ENCODE measurements at places on chromosomes 4 and X. TPM values are rescaled to one million over a fixed set of nuclear protein-coding genes. Genes with fewer than 3 reads are reported as not detected.

The CC2D2A gene
- not detected for total RNA-seq

The ARHGAP24 gene
- not detected for total RNA-seq

DNA sequence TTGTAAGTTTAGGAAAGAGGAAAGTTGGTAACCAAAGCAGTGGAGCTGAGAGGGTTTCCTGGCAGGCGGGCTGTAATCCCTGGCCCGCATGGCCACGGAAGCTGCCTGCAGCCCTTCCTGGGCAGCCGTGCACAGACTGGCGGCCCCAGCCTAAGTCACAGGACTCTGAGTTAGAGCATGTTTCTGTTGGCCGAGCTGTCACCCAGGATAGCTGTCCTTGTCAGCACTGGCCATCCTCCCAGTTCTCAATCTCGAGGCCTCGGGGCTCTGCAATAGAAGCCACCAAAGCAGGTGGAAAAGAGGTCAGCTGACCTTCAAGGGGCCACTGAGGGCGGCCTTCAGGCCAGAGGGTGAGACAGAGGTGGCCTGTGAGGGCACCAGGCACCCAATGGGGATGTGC is 20.5 kb downstream of the PNMA6E start:
- no peak for DNase-seq
- no peak overlapping the region for H3K27ac ChIP-seq

- H3K27me3 ChIP-seq, result peaks cover 67% of the 10 kb centered on the region
- H3K4me3 ChIP-seq, result no peak overlapping the region
- peaks cover 5% of the 10 kb centered on the region for H3K36me3 ChIP-seq
- no peak overlapping the region for H3K27ac ChIP-seq
These were observed 31.3 kb downstream of the DRD5 start for GRCh38 chr4:9812501-9813340.

- no peaks in the 10 kb centered on the region for H3K36me3 ChIP-seq
- no peaks in the 10 kb centered on the region for H3K27me3 ChIP-seq
- no peak overlapping the region for H3K27ac ChIP-seq
- H3K4me1 ChIP-seq, result no peaks in the 10 kb centered on the region
- no peak for DNase-seq
These were observed 207.5 kb upstream of the FAM9B start for GRCh38 chrX:9241427-9241826.

All from activated naive CD8-positive, alpha-beta T cell treated with anti-CD3 and anti-CD28 coated beads, Interleukin-2, amount 10 ng/mL, durations not matched to agents 7 days and 5 days (primary cell).